ENCODE measurements at places on chromosomes 13 and 19. TPM values are rescaled to one million over a fixed set of nuclear protein-coding genes. Genes with fewer than 3 reads are reported as not detected.

DACH1 gene
- total RNA-seq: 8.1 TPM

CIC gene
- total RNA-seq: 59.8 TPM

CGB1 gene
- total RNA-seq: not detected

OVOL3 gene
- not detected for total RNA-seq

DIRAS1 gene
- 2.0 TPM for total RNA-seq

DCT gene
- 0.06 TPM for total RNA-seq

DNAAF3 gene
- 0.76 TPM for total RNA-seq

CCDC70 gene
- not detected for total RNA-seq

MBD3 gene
- total RNA-seq: 91.9 TPM

SHISA7 gene
- not detected for total RNA-seq

CCDC8 gene
- 15.5 TPM for total RNA-seq

All from left lung (tissue), 14 donors.